ENCODE measurements at places on chromosomes 6 and 20.

- no peak overlapping the region for H3K4me3 ChIP-seq
- H3K36me3 ChIP-seq: peaks cover 5% of the 10 kb centered on the region
- no peak overlapping the region for H3K27ac ChIP-seq
- no peak for DNase-seq
Measured at GRCh38 chr6:33632558-33633039, 11.5 kb downstream of the ITPR3 start.

DNA sequence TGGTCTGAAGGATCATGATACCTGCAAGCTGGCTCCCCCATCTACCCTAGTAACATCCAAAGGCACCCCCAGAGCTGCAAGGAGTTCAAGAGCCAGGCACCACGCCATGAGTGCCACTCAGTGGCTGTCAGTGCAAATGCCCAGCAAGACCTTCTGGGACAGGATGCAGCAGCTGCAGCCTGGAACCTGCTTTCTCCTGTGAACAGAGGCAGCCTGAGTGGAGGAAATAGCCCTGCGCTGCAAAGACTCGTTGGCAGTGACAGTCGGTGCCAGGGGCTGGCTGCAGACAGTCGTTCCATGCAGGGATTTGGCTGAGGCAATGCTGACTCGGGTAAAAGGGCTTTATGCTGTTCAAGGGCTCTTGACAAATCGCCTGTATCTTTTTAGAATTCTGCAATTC is 15.7 kb upstream of the SSTR4 start:
- H3K4me3 ChIP-seq: no peak overlapping the region
- H3K4me1 ChIP-seq: peaks cover 14% of the 10 kb centered on the region
- no peak overlapping the region for H3K27ac ChIP-seq
- H3K27me3 ChIP-seq: no peaks in the 10 kb centered on the region
- no peaks in the 10 kb centered on the region for H3K36me3 ChIP-seq

- H3K4me1 ChIP-seq: no peaks in the 10 kb centered on the region
- H3K27ac ChIP-seq: no peak overlapping the region
- peaks cover 25% of the 10 kb centered on the region for H3K27me3 ChIP-seq
- no peaks in the 10 kb centered on the region for H3K36me3 ChIP-seq
- peak; percentile 46 for DNase-seq
- H3K4me3 ChIP-seq: no peak overlapping the region
Measured at GRCh38 chr20:19661717-19662636, 96.1 kb upstream of the RIN2 start.

DNA sequence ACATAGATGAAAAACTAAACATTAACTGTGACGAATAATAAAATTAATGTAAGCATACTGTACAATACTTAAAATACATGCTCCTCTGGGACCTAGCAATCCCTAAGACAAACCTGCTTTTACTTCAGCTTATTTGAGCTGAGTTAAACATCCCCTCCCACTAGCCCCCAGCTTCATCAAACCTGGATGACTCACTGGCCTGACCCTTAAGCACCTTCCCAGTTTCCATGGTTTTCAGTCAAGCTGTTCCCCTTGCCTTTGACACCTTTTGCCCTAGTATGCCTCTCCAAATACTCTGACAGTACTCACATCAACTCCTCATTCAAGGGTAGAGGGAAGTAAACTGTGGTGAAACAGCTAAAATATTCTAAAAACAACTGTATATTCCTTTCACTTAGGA is 4.2 kb downstream of the ELOVL4 start:
- H3K4me1 ChIP-seq: peaks cover 13% of the 10 kb centered on the region
- DNase-seq: no peak

DNA sequence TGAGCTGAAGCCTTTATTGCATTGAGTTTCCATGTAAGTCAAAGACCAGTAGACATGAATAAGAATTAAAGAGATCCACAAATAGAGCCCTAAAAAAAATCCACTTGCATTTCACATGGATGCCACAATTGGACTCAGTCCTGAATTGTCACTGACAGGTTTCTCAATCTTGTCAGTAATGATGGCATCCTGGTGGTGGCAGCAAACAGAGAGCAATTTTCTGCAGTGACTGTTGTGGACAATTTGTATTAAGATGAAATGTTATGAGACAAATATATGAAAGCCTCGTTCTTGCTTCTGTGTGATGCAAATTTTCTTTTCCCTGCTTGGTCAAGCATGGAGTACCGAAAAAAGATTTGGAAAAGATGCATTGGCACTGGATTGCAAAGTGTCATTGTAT is 278.9 kb downstream of the SAMD5 start:
- peaks cover 3% of the 10 kb centered on the region for H3K4me1 ChIP-seq
- H3K36me3 ChIP-seq: no peaks in the 10 kb centered on the region
- no peak overlapping the region for H3K27ac ChIP-seq
- DNase-seq: no peak
- H3K27me3 ChIP-seq: no peaks in the 10 kb centered on the region

GRCh38 chr20:18190338-18191233 is 52.9 kb downstream of the KAT14 start:
- no peak for DNase-seq
- H3K27me3 ChIP-seq: no peaks in the 10 kb centered on the region
- H3K4me1 ChIP-seq: no peaks in the 10 kb centered on the region
- no peak overlapping the region for H3K4me3 ChIP-seq
- H3K36me3 ChIP-seq: peaks cover 6% of the 10 kb centered on the region

DNA sequence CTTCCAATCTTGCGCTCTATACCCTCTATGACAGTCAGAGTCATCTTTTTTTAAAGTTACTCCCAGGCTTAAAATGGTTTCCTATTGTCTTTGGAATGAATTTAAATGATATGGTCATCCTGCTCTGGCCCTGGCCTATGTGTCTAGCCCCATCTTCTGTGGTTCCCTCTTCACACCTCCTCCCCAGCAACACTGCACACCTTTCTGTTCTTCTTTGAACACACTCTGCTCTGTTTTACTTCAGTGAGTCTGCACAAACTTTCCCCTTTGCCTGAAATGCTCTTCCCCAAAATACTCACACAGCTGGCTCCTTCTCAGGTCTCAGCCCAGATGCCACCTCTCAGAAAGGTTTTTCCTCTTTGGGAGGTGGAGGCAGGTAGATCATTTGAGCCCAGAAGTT is 132.7 kb downstream of the FYN start:
- H3K27me3 ChIP-seq: no peaks in the 10 kb centered on the region
- no peak overlapping the region for H3K27ac ChIP-seq
- peaks cover 21% of the 10 kb centered on the region for H3K4me1 ChIP-seq
- no peak overlapping the region for H3K4me3 ChIP-seq

- H3K27me3 ChIP-seq: no peaks in the 10 kb centered on the region
- peaks cover 13% of the 10 kb centered on the region for H3K4me1 ChIP-seq
- DNase-seq: no peak
- no peak overlapping the region for H3K27ac ChIP-seq
- no peak overlapping the region for H3K4me3 ChIP-seq
Measured at GRCh38 chr6:90356012-90356421, 59.4 kb upstream of the BACH2 start.

DNA sequence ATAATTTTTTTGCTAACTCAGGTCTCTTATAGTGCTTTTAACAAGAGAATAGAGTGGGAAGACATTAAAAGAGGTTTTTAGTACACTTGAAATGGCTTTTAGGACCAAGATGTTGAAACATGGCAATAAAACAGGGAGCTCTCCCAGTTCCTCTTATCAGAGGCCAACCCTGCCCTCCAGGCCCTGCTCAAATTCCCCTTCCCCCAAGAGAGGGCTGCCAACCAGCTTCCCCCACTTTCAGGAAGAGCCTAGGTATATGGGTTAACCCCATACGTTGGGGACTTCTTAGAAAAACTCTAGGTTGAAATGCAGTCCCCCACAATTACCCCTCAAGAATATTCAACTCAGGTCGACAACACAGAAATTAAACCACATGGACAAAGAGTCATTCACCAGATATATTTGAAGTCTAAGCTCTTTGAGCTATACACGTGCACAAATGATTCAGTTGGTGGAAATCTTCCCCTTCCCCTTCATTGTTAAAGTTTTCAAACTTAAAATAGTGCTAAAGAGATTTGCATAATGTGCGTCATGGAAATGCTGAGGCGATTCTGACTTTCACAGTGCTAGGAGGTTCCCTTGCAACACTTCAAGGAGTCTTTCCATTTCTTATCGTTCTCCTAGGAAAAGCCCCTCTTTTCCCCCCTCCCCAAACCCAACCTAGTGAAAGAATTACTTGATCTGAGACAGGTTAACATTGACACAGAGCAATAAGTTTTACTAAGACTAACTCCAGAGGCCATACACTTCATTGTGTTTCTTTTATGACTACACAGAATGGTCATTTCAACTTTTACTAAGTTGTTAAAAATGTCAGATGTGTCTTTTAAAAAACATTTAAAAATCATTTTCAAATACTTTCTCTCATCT is 49.8 kb upstream of the ENPP5 start:
- DNase-seq: no peak
- no peaks in the 10 kb centered on the region for H3K36me3 ChIP-seq
- no peak overlapping the region for H3K27ac ChIP-seq
- no peak overlapping the region for H3K4me3 ChIP-seq
- H3K4me1 ChIP-seq: no peaks in the 10 kb centered on the region

DNA sequence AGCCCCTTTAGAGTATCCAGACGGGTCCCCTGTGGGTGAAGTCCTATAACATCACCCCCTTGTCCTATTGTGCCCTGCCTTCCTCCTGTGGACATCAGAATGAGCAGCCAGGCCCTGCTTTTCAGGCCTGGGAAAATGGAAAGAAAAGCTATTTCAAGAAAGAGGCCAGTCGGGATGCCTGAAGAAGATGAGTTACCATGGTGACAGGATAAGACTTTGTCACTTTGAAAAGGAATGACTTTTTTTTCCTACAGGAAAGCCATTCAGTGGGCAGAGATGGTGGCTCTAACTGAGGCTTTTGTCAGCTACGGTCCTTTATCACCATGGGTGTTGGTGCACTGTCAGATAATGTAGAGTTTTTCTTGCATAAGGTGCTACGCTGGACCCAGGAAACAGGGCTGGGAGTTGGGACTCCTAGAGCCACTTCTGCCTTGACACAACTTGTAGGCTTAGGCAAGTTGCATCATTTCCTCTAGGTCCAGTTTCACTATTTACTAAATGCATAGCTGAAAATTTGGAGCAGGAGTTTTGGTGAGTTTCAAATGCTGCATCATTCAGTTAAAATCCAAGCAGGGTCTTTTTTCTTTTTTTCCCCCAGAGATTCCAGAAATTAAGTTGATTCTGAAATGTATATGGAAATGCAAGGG is 293.6 kb upstream of the PRND start:
- no peaks in the 10 kb centered on the region for H3K4me1 ChIP-seq
- H3K4me3 ChIP-seq: no peak overlapping the region
- no peak for DNase-seq
- H3K27me3 ChIP-seq: no peaks in the 10 kb centered on the region

- no peak overlapping the region for H3K4me3 ChIP-seq
- no peak for DNase-seq
- peaks cover 11% of the 10 kb centered on the region for H3K4me1 ChIP-seq
- no peak overlapping the region for H3K27ac ChIP-seq
- H3K36me3 ChIP-seq: no peaks in the 10 kb centered on the region
Measured at GRCh38 chr20:36599912-36600345, 5.7 kb upstream of the RAB5IF start.

DNA sequence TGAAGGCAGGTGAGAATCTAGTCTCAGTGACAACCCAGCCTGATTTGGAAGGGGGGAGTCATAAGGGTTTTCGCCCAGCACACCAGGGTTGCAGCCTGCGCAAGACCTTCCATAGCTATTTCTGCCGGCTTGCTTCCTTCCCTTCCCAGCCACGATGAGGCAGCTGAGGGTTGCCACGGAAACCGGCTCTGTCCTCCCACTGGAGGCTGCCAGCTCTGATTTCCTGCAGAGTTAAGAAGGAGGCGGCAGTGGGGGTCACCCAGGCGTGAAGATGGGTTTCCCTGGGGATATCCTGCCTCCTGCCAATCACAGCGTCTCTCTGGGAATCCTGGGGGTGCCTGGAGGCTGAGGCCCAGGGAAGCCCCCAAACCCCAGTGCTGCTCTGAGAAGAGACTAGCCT is 23.1 kb upstream of the KCNB1 start:
- H3K27ac ChIP-seq: no peak overlapping the region
- no peak overlapping the region for H3K4me3 ChIP-seq
- peaks cover 4% of the 10 kb centered on the region for H3K4me1 ChIP-seq
- no peaks in the 10 kb centered on the region for H3K36me3 ChIP-seq

DNA sequence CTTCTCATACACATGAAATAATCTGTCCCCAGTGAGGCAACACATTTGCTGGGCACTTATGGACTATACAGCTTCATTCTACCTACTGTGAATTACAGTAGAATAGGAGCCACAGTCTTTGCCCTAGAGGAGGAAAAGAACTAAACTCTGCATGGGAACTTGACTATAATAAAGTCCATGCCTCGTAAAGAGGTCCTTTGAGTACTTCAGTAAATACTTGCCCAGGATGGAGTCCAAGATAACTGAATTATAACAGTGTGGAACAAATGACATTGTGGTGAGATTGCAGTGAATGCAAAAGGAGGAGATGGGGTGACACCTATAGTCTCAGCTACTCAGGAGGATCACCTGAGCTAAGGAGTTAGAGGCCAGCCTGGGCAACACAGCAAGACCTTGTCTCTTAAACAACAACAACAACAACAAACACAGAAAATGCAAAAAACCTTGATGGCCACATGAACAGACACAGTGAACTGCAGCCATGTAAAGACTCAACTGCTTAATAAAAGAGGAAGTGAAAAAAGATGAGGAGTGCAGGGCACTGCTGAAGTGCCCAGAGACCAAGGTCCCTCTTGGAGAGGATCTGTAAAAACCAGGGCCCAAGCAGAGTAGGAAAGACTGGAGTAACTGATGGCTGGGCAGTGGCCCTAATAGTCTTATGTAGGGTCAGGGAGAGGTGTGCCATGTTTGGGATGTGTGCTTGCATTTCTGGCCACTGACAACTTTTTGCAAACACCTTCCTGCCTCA is 3.7 kb downstream of the MRPS18A start:
- no peaks in the 10 kb centered on the region for H3K27me3 ChIP-seq
- no peak overlapping the region for H3K27ac ChIP-seq
- DNase-seq: no peak
- H3K4me1 ChIP-seq: peaks cover 18% of the 10 kb centered on the region
- H3K4me3 ChIP-seq: no peak overlapping the region

GRCh38 chr20:14951105-14951504 is 613.7 kb upstream of the FLRT3 start:
- H3K27me3 ChIP-seq: no peaks in the 10 kb centered on the region
- no peaks in the 10 kb centered on the region for H3K4me1 ChIP-seq
- no peak overlapping the region for H3K4me3 ChIP-seq
- DNase-seq: no peak

DNA sequence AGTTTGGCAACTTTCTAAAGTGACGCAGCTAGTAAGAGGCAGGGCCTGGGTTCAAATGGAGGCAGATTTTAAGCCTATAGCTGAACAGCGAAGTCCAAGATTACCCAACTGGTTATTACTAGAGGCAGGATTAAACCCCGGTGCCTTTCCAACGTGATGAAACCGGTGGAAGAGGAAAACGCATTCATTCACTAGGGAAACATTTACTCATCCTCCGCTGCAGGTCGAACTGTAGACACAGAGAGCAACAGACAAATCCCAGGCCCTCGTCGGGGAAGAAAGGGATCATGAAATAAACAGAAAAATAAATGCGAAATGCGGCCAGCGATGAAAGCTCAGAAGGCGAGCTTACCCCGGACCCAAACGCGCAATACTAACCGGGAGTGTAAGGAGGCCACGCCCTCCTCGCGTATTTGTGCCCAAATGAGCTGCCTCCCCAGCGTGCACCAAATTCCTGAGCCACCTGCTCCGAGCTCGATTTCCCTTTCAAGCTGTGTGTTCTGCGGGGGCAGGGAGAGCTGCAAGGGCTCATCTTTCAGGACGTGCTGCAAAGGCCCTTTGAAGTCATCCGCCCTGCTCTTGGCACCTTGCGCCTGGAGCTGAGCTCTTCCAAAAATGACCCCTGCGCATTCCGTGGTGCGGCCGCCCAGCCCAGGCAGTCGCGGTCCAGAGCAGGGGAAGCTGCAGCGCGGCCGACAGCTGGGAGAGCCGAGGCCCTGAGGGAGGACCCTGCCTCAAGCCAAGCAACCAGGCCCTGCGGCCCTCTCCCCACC is 46.9 kb downstream of the PDYN start:
- no peak overlapping the region for H3K27ac ChIP-seq
- no peak overlapping the region for H3K4me3 ChIP-seq
- peaks cover 28% of the 10 kb centered on the region for H3K27me3 ChIP-seq
- no peak for DNase-seq
